Liver (tissue), 10 donors: ENCODE measurements at places on chromosomes 13 and 19. TPM values are rescaled to one million over a fixed set of nuclear protein-coding genes. Genes with fewer than 3 reads are reported as not detected.

The CD22 gene
- total RNA-seq = 4.1 TPM

The SERP2 gene
- total RNA-seq = 2.0 TPM

The TPTE2 gene
- total RNA-seq = not detected

The SHC2 gene
- total RNA-seq = 15.6 TPM

The GPR12 gene
- total RNA-seq = not detected

The ADGRE3 gene
- total RNA-seq = 0.28 TPM

The ZNF221 gene
- 2.9 TPM for total RNA-seq

GRCh38 chr19:7879111-7879807, 5.1 kb upstream of the PRR36 start:
- no peak for DNase-seq

DNA sequence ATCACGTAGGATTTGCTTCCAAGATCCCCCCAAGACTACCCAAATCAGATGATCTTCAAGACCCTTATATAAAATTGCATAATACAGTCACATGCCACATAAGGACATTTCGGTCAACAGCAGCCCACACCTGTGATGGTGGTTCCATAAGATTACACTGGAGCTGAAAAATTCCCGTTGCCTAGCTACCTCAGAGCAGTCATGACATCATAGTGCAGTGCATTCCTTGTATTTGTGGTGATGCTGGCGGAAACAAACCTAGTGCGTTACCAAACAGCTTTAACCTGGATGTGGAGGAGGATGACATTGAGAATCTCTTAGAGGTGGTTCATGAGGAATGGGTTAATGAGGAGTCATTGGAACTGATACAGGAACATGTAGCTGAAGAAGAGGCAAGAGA, 4.8 kb downstream of the ZNF766 start:
- no peak for DNase-seq

- DNase-seq = peak; percentile 56
These were observed 12.0 kb downstream of the KHSRP start for GRCh38 chr19:6412447-6413091.

DNA sequence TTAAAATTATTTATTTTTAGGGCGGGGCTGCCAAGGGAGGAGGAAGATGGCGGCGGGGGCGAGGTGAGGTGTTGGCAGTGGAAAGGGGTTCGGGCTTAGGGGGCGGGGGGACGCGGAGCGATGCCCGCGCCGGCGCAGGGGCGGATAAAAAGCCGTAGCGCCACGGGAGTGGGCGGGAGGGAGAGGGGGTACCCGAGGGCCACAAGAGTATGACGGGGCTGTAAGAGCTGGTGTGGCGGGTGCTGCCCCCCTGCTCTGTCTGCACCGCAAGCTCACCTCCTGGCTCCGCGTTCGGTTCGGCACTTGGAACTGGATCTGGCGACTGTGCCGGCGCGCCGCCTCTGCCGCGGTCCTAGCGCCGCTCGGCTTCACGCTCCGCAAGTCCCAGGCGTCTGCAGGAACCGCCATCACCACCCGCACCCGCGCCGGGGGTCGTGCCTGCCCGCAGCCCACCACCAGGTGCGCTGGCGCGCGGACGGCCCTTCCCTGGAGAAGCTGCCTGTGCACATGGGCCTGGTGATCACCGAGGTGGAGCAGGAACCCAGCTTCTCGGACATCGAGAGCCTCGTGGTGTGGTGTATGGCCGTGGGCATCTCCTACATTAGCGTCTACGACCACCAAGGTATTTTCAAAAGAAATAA, 265.2 kb upstream of the SGCG start:
- DNase-seq = no peak

- DNase-seq = no peak
These were observed 22.3 kb upstream of the CSNK1A1L start for GRCh38 chr13:37127691-37128241.

DNA sequence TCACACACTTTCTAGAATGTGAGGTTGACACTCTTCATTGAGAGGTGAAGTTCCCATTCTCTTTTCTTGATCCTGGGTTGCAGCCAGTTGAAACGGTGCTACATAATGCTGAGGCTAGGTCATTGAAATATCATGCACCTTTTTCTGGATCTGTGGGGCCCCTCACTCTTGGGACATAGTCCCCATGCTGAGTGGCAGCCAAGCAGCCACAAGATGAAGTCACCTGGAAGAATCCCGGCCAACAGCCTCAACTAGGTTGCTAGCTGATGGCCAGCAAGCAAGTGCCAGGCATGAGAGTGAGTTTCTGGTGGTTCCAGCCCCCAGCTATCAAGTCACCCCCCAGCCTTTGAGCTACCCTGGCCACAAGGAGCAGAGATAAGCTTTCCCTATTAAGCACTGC, 148.5 kb upstream of the TSHZ3 start:
- DNase-seq = peak; percentile 8

DNA sequence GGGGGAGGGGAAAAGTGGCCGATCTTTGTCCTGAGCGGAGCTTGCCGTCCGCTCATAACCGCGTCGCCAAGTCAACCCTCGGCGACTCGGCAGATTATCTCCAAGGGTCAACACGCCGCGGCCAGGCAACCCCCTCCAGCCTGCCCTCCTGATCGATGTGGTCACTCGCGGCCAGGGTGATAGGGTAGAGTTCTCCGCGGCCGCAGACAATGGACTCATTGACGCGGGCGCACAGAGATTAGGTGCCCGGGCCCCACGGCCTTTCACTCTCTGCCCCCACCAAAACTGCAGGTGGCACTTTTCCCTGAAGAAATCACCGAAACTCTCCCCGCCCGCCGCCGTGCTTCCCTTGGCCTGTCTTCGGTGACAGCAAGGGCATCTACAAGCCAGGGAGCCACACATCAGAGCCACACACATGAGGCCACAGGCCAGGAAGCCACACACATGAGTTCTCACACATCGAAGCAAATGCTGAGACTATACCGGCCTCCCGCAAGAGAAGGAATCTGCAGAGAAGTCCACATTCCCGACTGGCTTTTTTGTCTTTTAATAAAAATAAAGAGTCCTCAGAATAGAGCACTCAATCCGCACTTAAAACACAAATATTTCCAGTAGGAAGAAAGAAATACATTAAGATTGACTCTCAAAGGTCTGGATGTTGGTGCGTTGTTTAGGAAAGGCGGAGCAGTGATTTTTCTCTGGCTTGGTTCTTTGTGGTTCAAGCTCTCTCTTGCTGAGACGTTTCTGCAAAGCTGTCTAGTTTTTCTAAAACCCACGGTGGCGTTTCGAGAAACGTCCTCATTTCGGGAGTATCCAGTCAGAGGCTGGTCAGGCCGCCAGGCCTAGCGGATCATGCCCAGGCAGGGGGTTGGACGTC, 1.5 kb upstream of the PDX1 start:
- DNase-seq = no peak

GRCh38 chr19:31220540-31220939, 128.7 kb downstream of the TSHZ3 start:
- DNase-seq = no peak

DNA sequence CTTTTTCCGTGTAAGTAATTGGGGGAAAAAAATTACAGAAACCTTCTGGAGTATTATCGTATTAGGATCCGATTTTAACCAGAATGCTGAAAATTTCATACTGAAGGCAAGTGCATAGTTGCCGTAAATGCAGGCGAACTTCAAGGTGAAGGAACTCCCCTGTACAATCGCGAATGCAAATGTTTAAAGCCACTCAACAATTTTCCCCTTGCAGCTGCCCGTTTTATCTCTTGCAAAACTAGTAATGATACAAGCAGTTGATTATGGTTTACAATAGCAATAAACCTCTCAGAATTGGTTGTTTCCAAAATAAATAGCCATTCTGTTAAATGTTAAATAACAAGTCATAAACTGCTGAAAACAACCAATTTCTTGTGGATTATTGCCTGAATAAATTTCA, 105.7 kb downstream of the DNAJC15 start:
- no peak for DNase-seq

DNA sequence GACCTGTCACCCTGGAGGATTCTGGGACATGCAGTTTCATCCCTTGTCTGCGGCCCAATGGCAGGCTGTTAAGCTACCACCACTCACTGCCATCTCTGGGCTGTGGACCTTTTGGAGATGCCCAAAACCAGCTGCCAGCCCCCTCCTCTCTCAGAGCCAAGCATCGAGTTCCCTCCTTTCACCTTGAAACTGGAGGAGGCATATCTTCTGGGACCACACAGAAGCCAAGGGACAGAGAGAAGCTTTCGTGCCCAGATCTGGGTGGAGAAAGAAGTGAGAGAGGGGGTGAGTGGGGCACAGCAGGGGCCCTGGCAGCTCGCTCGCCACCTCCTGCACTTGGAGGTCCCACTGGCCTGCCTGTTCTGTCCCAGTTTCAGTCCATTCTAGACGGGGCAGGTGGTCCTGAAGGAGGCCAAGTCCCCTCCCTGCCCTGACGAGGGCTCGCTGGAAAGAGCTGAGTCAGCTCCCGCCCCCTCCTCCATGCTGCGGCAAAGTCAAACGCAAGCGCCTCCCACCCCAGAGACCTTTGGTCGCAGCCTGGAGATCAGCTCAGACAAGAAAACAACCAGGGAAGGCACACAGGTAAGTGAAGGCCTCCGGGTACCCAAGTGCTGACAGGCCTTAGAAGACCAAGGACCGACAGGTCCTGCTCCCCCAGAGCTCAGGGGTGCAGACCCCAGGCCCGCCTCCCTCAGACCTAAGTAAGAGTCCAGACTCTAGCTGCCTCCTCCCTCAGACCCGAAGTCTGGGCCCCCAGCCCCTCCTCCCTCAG, 3.8 kb downstream of the BCAT2 start:
- DNase-seq = peak; percentile 72

DNA sequence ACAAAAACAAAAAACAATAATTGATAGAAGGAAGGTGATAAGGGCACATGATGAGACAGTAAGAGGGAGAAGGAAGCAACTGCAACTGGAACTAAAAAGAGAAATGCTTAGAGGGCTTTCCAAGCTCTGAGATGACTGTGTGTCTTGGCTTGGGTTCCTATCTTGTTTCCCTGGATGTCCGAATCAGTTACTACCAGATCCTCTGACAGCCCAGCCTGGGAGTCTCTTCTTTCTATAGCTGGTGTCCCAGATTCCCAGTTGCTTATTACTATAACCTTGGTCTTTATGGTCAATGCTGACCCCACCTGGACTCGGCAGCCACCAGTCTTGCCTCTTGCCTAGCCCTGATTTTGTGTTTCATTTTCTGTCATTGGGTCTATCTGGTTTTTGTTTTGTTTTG, 116.4 kb downstream of the RFC3 start:
- no peak for DNase-seq

GRCh38 chr13:79212064-79212619, 193.9 kb downstream of the RBM26 start:
- no peak for DNase-seq

DNA sequence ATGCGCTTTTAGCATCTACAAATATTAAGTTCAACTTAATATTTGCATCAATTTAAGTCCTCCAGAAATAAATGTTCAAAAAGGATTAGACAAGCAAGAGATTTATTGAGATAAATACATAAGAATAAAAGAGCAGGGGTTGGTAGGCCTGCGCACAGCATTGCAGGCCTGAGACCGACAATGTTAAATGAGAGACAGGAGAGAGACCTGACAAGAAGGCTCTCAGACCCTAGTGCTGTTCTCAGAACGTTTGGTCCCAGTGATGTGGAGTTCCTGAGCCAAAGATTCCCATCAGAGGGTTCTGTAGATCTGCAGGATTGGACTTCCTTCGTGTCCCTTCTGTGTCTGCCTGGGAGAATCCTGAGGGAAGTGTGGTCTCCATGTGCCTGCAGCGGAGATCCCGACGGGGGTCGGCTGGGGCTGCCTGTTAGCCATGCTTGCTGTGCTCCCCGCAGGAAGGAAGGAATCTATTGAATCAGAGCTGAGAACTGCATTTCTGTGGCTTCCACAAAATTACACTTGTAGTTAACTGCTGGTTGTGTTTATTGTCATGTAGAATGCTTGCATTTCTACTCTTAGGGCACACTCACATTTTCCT, 369.9 kb upstream of the SLC10A2 start:
- DNase-seq = no peak

DNA sequence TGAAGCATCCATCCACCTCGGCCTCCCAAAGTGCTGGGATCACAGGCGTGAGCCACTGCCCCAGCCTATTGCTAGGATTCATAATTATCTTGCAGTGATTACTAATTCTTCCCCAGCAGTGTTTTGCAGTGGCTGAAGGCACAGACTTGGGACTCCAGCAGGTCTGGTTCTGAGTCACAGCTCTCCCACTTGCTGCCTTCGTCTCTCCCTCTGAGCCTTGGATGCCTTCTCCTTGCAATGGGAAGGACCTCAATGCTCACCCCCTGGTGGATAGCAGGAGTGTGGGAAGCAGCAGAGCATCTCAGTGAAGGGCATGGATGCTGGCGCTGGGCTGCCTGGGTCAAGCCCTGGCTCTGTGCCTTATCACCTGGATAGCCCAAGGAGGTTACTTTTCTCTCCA, 37.6 kb upstream of the SHKBP1 start:
- no peak for DNase-seq

DNA sequence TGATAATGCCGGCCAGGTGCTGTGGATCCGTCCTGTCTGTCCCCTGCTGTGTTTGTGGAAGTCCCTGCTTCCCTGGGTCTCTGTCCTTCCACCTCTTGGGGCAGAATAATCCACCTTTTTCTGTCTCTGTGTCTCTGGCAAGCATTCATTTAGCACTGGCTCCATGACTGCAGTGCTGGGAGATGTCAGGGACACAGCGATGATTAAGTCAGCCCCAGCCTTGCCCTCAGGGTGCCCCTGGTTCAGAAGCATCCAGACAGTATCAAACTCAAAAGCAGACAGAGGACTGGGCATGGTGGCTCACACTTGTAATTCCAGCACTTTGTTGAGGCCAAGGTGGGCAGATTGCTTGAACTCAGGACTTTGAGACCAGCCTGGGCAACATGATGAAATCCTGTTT, 1.5 kb downstream of the HIPK4 start:
- DNase-seq = no peak

GRCh38 chr19:47598407-47599349, 10.3 kb upstream of the BICRA start:
- DNase-seq = no peak

DNA sequence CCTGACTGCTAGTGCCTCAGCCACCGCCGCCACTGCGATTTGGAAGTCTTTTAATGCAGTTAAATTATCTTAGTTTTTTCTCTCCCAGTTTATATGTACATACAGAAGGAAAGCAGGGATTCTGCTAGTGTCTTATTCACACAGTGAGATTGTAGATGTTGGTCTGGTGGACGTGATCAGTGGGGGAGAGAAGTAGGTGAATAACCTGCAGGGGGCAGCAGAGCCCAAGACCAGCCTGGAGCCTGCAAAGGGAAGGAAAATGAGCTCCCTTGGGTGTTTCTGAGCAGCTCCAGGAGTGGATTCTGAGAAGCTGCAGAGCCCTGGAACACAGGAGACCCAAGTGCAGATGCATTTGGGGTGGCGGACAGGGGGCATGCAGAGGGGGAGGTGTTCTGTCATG, 26.3 kb downstream of the ZNF844 start:
- peak; percentile 80 for DNase-seq

GRCh38 chr19:12891553-12892021, 627 bp downstream of the GCDH start:
- DNase-seq = no peak
